Fibroblast of upper back skin (primary cell): ENCODE measurements at places on chromosomes 5 and 9.

GRCh38 chr9:121700832-121701419 lies 49.5 kb downstream of the DAB2IP start:
- no peak for DNase-seq

DNA sequence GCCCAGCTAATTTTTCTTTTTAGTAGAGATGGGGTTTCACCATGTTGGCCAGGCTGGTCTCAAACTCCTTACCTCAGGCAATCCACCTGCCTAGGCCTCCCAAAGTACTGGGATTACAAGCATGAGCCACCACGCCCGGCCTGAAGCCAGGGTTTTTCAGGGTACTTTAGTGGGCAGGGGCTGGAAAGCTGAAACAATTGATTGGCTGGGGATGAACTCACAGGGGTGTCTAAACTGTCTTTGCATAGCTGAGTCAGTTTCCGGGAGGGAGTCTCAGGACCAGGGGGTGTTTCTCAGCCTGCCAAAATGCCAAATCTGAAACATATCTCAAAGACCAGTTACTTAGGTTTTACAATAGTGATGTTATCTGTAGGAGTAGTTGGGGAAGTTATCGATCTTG lies 46.1 kb downstream of the PRUNE2 start:
- no peak for DNase-seq

DNA sequence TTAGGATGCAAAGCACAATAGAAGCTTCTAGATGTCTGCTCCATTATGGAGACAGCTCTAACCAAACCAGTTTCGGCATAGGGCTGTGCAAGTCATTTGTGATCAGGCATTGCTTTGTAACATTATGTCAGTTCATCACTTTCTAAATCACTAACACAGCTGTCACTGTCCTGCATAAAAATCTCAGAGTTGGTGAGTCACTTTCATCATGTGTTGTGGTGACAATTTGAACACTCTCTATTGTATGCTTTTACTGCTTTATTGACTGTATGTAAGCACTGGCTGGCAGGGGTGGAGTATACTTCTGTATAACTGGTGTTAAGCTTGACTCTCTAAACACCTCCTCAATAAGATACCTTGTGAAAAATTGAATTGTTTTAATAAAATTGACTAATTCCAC lies 77.9 kb downstream of the SLCO4C1 start:
- DNase-seq, result no peak

DNA sequence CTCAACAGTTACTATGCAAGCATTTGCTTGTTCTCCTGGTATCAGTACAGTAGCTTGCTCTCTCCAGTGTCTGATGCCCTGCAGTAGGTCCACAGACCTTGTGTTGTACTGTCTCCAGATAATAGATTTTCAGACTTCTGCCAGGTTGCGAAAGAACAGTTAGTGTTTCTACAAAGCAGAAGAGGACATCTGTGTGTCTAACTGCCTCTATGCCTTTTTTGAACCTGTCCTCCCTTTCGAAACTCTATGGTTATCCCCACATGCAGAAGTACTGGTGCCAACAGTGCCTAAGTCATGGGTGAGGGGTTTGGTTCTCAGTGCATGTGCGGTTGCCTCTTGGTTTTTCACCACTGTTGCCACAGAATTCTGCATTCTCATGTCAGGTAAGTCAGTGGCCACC lies 45.9 kb downstream of the KCNN2 start:
- no peak for DNase-seq

DNA sequence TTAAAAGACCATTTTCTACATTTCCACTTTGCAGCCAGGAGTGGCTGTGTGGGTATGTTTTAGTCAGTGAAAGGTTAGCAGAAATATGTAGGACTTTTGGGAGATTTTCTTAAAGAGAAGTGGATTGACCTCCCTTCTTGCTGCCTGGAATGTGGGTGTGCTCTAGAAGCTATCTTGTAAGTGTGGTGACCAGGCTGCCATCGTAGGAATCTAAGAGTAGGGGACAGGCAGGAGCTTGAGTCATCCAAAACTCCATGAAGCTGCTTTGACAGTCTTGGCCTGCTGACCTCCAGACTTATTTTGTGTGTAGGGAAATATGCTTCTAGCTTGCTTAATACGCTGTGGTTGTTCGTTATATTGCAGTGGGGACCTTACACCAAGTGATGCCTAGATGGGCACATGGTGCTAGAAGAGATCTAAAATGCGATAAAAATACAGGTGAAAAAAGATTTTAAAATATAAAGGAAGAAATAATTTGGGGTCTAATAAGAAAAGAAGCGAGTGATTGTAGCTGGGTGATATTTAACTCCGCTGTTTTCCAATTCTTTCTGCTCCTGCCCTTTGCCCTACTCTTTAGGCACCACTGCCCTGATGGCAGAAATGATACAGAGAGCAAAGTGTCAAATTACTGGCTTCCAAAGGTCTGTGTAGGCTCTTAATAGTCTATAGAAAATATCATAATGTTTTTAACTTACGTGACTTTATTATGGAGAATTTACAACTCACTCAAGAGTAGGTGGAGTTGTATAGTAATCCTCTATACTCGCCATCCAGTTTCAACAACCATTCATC lies 298.2 kb upstream of the ZNF608 start:
- DNase-seq, result peak; percentile 37

- no peak for DNase-seq
These were observed 321.1 kb downstream of the ARRDC3 start for GRCh38 chr5:91061946-91062562.

DNA sequence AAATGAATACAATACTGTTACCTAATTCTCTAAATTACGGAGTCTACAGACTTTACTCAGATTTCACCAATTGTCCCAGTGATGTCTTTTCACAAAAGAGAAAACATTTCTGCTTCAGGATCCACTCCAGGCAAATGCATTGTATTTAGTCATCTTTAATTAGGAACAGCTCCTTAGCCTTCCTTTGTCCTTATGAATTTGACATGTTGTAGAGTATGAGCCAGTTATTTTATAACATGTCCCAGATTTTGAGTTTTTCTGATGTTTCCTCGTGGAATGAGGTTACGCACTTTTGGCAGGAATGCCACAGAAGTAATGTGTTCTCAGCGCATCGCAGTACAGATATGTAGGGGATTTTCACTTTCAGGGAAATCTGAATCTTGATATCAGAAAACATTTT lies 10.5 kb downstream of the HABP4 start:
- DNase-seq, result peak; percentile 75

- no peak for DNase-seq
These were observed 60.1 kb downstream of the AOPEP start for GRCh38 chr9:94786586-94786985.

DNA sequence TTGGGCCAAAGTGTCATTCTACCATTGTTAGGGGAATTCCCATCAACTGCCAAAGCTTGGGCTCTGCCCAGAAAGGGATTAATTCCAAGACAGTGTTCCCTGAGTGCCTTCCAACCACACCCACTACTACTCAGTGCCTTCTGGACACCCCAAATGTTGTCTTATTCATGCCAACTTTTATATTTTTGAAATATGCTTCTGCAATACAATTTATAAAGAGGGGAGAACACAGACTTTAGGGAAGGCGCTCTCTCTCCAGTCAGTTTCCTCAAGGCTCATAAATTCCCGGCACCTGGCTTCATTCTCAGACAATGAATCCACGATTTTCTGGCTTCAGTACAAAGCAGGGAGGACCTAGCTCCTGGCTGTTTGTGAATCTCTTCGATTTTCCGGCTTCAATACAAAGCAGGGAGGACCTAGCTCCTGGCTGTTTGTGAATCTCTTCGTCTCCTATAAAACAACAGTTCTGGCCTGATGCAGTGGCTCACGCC lies 120.1 kb upstream of the MYO10 start:
- peak; percentile 27 for DNase-seq

GRCh38 chr5:111829701-111830100 lies 72.7 kb upstream of the NREP start:
- DNase-seq, result peak; percentile 90

DNA sequence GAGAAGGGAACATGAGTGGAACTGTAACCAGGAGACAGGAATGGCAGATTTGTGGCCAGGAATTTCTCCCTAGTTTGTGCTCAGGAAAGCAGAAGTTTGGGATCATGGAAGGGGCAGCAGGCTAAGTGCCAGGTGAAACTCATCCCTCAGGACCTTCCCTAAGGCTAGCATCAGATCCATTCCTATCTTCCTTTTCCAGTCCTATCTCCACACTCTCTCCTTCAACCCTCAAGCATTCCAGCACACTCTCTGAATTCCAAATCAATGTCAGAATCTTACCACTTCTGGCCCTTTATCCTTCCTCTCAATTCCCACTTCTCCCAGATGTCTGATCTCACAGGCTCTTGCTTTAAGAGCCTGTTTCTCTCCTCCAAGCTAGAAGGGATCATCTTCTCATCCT lies 53.2 kb upstream of the GRIA1 start:
- no peak for DNase-seq

DNA sequence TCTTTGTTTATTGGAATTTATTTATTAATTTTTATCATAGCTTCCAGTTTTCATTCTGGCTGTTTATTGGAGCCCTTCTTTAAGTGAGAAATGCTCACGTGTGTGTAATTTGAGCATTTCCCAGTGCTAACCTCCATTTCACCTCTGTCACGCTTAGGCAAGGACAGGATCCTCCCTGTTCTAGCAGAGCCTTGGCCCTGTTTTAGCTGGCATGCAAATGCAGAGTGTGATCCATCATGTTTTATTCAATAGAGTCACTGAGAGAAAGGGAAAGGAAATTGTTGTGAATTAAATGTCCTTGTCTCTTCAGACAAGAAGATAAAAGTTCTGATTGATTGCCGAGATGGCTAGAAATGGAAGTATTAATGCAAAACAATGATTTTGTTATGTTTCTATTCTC lies 137.3 kb upstream of the ACO1 start:
- DNase-seq, result no peak

DNA sequence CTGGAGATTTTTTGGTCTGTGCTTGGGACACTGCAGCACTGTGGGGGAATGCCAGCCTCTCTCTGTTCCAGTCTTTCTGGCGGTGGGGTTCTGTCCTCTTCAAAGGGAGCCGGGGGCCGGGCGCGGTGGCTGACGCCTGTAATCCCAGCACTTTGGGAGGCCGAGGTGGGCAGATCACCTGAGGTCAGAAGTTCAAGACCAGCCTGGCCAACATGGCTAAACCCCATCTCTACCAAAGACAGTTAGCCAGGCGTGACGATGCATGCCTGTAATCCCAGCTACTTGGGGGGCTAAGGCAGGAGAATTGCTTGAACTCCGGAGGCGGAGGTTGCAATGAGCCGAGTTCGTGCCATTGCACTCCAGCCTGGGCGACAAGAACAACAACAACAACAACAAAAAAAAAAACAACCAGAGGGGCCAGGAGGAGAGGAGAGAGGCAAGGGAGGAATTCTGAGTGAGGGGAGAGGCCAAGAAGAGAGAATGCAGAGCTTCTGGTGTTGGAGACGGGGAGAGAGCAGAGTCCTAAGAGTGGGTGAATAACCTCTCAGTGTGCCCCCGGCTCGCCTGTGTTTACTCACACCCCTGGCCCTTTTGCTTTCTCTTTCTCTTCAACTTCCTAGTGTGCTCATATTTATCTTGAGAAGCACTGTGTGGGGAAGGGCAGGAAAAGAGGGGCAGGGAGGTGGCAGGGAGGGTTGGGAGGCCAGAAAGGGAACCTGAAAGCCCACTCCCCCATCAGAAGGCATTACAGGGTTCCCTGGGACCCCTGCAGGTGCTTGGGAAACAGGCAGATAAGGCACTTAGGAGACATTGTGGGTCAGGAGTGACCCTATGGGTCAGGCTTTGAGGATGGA lies 3.2 kb upstream of the SET start:
- DNase-seq, result no peak

DNA sequence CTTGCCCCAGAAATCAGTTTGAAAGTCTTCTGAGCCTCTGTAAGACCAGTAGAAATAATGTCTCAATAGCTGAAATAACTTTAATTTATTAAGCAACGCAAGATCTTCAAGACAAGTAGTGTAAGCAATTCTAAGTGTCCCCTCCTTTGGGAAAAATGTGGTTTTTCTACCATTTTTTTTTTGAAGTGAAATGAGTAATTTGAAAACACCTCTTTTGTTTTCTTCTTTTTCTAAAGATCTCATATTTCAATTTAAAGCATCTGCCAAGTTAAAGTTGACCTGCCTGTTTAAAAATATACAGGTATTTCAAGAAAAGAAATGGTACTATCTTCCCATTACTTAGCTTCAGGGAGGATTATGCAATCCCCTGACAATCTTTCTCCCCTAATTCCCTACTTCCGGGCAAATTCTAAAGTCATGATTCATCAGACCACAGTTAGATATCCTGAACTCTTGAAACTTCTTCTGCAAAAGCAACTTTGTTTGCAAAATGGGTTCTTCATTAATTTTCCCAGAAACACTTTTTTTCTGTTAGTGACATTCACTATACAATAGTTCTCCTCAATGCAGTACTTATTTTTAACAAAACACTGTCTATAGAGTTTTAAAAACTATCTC lies 7.8 kb upstream of the ANXA1 start:
- DNase-seq, result peak; percentile 91

DNA sequence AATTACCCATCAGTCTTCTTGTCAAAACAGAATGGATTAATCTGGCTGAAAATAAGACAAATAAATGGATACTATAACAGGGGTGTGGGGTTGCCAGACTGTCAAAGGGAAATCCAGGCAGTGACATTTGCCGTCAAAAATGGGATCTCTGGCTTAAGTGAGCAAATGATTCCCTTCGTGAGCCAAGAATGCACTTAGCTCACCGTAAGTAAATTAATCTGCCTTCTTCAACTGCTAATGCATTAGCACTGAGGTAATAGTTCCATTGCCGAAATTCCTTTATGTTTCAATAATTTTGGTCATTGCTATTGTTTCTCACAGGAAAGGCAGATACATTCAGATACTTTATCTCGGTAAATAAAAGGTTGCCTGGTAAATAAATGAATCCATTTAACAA lies 377.8 kb downstream of the KIAA0825 start:
- peak; percentile 24 for DNase-seq

GRCh38 chr9:99038484-99038820 lies 66.5 kb upstream of the TGFBR1 start:
- DNase-seq, result no peak

GRCh38 chr9:115291841-115292240 lies 173.9 kb upstream of the TNC start:
- peak; percentile 58 for DNase-seq

DNA sequence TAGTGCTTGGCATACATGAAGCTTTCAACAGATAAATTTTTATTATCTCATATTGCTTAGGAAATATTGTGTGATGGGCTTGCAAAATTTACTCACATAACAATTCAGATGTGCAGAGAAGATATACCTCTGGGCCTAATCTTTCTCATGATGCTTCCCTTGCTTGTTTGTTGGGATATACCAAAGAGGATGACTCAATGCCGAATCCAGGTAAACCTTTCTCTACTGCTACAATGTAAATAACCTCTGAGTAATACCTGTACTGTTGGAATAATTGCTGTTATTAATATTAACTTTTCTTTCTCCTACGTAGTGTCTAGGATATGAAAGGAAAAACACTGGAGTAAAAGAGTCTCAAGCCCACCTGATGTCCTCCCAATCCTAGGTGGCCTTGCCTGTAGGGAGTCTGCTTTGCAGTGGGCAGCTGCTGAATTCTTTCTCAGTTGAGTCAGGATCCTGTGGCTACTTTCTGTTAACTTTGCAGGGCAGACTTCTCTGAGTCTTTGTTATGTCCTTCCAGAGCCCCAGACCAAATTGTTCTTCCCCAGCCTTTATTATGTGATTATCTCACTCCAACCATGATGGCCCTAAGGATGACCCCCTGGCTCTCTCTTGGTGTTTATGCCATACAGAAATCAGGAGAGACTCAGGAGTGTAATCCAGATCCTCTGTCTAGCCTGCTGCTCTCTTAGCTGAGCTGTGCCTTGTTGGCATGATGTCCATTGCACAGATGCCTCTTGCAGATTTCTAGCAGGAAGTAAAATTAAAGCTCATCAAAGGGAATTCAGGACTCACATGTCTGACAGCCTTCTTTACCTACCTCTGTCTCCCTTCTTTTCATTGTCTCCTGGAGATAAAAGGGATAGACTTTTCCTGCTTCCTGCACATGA lies 208.1 kb downstream of the SNX18 start:
- DNase-seq, result peak; percentile 43

- no peak for DNase-seq
These were observed 210.8 kb downstream of the ADAMTSL1 start for GRCh38 chr9:18684593-18685317.
